ENCODE measurements at places on chromosomes 3 and 15.

DNA sequence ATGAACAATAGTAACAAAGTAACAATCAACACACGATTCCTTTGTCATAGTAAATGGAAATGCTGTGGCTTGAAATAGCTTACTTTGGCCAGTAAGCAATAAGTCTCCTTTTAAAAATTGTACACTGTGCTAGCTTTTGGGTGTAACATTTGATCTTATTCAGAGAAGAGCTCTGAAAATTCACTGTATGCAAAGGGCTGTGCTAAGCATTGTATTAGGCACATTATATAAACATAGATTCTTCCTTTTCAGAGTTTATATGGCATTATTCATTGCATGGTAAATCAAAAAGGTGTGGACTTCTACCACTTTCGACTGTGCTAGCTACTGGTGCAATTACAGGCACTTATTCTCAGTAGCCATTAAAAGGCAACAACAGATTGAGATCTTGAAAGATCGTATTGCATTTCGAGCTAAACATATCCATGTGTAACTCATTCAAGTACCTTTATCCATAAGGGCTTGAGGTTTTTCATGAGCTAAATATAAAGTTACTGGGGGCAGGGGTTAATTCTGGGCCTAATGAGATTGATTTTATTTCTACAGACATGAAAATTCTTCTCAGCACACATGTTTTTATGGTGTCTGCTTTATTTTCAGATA lies 246.8 kb downstream of the NR1D2 start:
- no peak for DNase-seq

DNA sequence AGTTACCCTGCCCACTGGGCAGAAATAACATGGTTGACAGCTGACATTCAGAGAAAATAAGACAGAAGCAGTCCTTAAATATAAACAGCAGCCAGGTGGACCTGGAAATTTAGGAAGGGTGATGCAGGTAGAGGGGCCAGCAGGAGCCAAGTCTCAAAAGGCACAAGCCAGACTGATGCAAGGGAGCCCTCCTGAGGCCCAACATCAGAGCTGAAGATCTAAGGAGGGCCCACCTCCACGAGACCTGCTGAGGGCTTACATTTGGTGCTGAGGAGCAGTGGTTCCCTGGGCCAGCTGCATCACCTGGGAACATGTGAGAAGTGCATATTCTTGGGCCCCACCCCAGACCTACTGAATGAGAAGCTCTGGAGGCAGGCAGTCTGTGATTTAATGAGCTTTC lies 105.5 kb upstream of the TRIM42 start:
- DNase-seq: no peak

DNA sequence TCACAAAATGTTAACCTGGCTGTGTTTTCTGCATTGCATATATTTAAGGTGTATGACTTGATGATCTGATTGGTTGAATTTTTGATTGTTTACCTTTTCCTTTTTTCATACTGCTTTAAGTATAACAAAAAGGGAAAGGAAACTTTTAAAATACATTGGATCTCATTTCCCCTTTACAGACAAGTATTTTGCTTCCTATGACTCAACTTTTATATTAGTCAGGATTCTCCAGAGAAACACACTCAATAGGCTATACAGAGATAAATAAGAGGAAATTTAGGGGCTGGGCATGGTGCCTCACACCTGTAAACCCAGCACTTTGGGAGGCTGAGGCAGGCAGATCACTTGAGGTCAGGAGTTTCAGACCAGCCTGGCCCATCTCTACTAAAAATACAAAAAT lies 205.8 kb downstream of the TJP1 start:
- DNase-seq: no peak

- DNase-seq: no peak
These were observed 37.3 kb downstream of the LMCD1 start for GRCh38 chr3:8538913-8539312.

DNA sequence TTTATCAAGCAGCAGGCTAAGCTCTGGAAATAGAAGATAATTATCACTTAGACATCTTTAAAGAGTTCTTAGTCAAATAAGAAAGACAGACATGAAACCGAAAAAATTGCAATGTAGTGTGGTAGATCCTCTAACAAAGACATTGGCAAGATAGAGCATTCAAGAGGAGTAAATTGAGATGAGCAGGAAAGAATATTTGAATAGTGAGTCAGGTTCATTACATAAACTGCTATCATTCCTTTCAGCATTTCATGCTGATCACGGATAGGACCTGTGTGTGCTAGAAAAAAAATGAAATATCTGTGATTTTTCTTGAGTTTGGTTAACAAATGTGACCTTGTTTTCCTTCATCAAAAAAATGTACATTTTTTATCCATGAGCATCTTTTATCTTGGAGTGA lies 460.9 kb downstream of the OTOL1 start:
- no peak for DNase-seq
